ENCODE measurements at places on chromosomes 2 and 18.
A peak's percentile ranks its signal among the peaks of the same experiment; 100 is the strongest.

GRCh38 chr2:133835821-133836619, 267.8 kb upstream of the NCKAP5 start:
- DNase-seq = no peak

DNA sequence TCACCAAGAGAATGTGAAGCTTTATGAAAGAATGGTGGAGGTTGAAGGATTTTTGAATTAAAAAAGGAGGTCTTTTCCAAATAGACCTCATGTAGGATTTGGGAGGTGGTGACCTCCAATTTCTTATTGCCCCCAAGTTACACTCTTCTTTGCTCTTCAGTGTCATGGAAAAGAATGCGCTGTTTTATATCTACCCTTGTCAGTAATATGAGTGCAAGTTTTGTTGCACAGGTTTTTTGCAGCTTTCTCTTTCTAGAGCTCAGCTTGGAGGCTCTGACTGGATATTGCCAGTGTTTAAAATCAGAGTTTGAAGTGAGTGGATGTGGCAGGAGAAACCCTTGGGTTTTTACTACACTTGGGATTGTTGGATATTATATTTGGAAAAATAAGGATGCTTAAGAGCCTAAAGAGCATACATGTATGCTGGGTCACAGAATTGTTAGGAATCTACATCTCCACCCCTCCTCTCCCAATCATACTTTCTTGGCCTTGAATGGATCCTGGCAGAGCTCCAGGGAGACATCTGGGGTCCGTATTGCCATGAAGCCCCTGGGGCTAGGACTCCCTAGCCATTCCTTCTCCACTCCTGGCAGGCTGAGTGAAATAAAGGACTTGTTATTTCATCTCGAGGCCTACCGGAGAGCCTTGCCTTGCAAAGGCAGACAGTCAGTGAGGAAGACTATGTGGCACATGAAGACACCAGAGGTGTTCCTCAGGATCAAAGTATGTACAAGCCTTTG, 43.8 kb downstream of the APOB start:
- DNase-seq = peak; percentile 2

GRCh38 chr2:204453730-204454167, 91.5 kb upstream of the PARD3B start:
- no peak for DNase-seq

DNA sequence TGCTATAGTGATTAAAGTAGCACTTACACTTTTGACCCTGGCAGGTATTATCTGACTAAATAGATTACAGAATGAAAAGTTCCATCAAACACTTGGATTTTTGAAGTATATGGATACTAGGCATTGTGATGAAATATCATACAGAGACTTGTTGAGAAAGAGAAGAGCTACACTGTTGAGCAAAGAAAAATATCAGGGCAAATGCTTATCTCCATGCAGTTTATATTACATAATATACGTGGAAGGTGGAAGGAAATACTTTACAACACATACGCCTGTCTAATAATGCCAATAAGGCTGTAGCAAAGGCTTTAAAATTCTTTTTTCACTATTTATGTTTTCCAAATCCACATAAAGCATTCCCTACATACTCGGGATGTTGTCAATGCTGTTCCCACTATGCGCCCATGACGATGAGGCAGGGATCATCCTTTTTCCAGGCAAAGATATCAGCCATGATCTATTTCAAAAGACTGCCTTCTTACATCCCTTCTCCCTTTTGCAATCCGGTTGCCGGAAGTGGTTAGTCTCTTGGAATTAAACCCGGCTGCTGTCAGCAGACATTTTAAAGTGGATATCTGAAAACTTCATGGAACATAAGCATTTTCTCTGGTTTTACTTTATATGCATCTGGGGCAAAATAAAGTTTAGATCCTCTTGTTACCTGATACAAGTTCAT, 92.6 kb upstream of the ITGA4 start:
- DNase-seq = no peak

DNA sequence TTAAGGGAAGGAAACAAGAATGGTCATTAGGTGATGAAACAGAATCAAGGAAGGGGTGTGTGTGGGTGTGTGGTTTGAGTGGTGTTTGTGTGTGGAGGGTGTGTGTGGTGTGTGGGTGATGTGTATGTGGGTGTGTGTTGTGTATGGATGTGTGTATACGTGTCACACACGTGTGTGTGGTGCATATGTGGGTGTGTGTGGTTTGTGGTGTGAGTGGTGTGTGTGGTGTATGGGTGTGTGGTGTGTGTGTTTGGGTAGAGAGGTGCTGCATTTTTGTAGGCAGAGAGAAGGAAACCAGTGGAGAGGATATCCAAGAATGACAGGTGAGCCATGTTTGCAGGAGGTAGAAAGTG, 1.1 kb upstream of the CEP192 start:
- peak; percentile 77 for DNase-seq

DNA sequence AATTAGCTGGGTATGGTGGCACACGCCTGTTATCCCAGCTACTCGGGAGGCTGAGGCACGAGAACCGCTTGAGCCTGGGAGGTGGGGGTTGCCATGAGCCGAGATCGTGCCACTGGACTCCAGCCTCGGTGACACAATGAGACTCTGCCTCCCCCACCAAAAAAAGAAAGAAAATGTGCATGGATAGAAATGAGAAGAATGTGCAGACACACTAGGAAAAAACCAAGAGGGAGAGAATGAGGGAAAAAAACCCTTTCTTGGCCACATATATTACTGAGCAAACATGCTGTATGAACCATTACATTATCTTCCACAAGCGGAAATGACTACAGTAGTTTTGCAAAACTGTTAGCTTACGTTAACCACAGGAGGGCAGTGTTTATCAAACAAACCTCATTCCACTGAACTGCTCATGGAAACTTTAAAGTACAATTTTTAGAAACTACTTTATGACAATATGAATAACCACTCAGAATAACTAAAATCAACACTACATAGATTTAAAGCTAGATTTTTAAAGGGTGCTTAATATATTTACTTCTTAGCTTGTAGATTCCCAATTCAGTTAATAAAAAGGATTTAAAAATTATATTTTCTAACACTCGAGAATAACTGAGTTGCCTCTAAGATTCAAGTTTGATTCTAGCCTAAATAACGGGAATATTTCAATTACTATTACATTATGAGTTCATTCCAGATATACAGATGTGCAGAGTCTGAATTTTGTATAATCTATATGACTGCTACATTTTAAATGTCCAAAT, 26.4 kb downstream of the ASXL2 start:
- DNase-seq = peak; percentile 37

- no peak for DNase-seq
Measured at GRCh38 chr18:35776473-35776872, 194.9 kb downstream of the GALNT1 start.

- DNase-seq = no peak
Measured at GRCh38 chr2:98569915-98570314, 38.4 kb downstream of the COA5 start.

DNA sequence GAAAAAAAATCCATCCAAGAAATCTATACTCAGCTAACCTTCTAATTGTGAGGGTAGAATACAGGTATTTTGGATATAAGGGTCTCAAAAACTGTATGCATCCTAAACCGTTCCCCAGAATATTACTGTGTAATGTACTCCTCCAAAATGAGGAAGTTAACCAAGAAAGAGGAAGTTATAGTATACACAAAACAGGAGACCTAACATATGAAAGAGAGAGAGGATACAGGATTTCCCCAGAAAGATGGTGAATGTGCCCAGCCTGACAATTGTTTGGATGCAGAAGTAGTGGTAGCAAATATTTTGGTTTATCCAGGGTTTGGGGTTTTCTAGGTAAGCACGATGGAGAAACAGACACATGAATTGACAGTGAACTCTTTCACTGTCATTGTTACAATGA, 50.6 kb downstream of the GALNT3 start:
- DNase-seq = no peak

GRCh38 chr2:216110620-216111019, 1.5 kb downstream of the XRCC5 start:
- DNase-seq = no peak

DNA sequence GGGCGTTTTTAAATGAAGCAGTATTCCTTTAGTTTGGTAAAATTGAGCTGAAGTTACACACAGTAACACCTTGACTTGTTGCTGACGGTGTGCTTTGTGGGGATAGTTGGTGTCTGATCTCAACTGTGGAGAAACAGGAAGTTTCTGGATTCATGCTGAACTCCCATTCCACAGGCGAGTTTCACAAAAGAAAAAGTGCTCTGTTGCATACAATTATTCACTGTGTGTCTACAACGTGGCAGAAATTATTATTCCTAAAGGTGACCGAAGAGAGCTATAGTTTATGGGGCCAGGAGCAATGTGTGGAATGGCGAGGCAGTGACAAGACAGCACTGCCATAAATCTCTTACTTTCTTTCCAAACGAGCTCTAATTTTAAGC, 463 bp upstream of the CABYR start:
- DNase-seq = no peak

DNA sequence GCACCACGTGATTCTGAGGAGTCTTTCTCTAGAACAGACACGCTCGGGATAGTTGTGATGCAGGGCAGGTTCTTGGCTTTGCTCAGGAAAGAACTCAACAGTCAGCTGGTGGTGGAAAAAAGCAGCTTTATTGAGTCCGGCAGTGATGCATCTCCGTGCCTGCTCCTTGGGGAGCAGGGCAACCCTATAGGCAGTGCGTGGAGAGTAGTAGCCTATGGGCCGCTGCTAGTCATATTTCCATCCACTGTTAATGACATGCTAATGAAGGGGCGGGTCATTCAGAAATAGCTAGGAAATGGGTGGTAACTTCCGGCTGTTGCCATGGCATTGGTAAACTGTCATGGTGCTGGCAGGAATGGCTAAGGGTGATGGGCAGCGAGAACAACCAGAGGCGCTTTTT, 11.6 kb upstream of the ACKR3 start:
- DNase-seq = no peak

GRCh38 chr2:98489486-98489885, 44.8 kb downstream of the INPP4A start:
- no peak for DNase-seq

- DNase-seq = no peak
Measured at GRCh38 chr18:46471809-46472498, 185.1 kb downstream of the LOXHD1 start.

- no peak for DNase-seq
Measured at GRCh38 chr18:57269756-57270155, 82.6 kb upstream of the ST8SIA3 start.

GRCh38 chr2:231605607-231606091, 13.0 kb downstream of the TEX44 start:
- no peak for DNase-seq

DNA sequence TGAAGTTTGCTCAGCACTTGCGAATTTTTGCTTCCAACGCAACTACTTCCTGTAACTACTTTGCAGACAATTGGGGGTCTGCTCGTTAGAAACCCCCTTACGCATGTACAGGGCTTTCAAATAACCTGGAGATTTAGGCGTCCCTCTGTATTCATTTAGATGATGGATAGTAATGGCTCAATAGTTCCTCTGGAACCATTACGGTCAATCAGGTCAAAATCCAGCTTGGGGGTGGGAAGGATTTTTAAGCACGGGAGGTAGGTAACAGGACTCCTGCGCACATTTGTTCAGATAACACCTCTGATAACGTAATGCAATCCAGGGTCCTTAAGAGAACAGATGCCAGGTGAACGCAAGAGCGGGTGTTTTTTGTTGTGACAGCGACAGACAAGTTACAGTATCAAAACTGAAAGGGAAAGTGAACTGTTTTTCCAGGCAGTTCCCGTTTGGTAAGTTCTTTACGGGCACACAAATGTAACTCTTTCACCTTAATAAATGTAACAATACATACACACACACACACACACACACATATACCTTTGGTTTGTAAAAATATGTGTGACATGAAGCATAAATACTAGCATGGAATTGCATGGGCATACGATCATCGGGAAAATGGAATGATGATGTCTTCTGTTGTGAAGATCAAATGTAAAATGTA, 3.8 kb upstream of the OSR1 start:
- DNase-seq = no peak

DNA sequence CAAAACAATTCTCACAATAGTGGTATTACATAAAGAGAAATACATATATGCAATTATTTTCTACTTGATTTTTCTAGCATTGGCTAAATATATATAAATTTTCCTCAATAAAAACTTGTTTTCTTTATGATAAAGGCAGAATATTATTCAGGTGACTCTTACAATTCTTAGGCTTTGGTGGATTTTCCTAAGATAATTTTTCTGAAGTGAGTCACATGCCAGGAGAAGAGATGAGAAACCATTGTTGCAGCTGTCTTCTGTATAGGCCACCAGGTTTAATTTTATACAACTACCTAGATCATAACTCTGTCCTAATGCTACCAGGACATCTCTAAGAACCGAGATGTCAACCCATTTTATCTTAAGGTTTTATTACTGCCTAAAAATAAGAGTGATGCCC, 552.4 kb upstream of the CDH2 start:
- no peak for DNase-seq

All from activated CD8-positive, alpha-beta T cell treated with anti-CD3 and anti-CD28 coated beads for 36 hours (primary cell).